Hematopoietic multipotent progenitor cell treated with erythropoietin and hydrocortisone succinate and interleukin-3 and kit ligand, for 4 days (in vitro differentiated cells): ENCODE measurements at places on chromosomes 4 and X.

DNA sequence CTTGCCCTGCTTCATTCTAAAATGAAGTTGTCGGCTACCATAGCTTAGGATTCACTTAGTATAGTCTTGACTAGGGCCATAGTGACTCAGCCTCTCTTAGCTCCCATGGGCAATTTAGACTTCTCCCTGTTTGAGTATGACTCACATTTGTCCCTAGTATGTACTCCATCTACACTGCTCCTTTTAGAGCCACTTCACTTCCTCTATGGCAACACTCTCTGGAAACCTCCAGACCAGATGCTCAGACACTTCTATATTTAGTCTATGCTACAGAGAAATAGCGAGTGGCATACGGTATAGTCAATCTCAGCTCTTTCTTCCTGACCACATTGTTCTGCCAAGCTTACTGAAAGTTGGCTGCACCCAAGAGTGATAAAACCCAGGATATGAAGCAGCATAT lies 11.2 kb downstream of the MEPE start:
- peak; percentile 47 for DNase-seq

DNA sequence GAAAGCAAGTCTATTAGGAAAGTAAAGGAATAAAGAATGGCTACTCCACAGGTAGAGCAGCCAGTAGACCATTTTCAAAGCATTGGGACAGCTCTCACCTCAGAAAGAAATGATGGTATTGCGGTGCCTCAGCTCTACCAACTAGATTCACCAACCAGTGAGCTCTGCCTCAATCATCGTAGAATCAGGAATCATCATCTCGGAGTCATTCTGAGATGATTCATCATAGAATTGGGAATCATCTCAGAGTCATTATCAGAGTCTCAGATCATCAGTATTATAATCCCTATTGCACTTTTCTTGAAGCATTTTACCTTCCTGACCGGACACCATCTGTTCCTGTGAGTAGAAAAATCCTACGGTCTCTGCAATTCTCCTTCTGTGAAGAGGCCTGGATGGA lies 17.5 kb upstream of the SAT1 start:
- no peak for DNase-seq

GRCh38 chrX:137198040-137198439 lies 164.2 kb upstream of the GPR101 start:
- no peak for DNase-seq

- no peak for DNase-seq
These were observed 18.5 kb downstream of the ZCCHC18 start for GRCh38 chrX:104130808-104131207.

DNA sequence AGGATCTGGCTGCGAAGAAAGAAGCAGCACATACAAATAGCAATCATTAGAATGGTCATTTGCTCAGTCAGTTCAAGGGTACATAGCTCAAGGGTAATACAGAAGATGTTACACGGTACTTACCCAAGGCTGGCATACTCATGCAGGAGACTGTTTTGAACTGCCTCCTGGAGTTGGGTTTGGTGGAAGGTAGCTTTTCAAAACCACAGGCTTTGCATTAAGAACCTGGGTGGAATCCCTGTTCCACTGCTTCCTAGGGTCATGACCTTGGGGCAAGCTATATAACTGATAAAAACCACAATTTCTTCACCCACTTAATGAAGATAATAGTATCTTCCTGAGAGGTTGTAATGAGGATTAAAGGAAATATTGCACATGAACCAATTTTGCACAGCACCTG lies 36.5 kb downstream of the TBC1D9 start:
- DNase-seq, result no peak

DNA sequence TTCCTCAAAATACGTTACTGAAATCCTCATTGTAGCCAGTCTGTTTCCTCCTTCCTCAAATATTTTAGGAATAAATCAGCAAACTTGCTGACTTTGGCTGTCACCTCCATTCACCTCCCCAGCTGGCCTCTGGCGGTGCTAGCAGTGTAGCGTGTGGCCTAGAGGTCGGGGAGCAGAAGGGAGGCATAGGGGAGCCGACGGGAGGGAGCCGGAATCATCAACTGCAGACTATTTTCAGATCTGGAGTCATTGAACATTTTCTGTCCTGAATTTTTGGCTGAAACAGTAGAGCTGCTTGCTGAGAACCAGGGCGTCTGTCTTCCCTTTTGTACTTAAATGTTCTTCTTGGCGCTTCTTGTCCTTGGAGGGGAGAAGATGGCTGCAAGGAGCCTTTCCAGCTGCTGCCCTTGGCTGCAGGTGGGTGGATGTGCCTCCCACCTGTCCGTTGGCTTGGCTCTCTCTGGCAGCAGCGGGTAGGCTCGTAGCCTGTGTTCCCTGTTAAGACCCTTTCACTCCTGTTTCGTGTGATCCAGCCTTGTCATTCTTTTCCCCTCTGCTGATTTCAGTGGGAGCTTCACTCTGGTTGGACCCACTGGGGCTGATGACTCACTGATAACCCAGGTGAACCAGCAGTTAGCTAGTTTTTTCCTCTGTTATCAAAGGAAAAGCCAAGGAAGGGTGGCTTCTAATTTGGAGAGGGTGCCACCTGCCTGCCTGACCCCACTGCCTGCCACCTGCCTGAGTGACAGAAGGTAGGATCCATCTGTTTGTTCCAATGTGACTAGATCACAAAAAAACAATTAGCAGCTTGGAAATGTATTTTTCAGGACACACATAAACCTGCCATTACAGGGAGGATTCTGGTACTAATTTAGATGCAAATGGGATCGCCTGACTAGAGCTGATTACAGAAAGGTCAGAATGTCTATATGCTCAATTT lies 135.9 kb downstream of the GATB start:
- DNase-seq, result no peak

DNA sequence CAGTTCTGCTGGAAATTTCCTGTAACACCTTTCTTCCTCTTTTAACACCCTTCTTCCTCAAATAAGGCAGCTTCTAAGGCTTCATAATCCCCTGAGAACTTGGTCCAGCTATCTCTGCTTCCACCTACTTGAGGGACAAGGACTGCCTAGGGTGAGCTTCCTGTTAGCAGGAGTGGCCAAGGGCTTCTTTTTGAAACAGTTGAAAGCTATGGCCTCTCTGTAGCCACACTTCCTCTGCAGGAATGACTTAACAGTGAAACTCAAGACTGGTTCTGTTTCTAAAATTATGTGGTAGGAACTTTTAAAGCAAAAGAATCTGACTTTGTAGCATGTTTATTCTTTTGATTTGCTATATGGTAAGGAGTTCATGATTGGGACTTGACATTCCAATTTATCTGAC lies 108.5 kb upstream of the WDR1 start:
- DNase-seq, result no peak

DNA sequence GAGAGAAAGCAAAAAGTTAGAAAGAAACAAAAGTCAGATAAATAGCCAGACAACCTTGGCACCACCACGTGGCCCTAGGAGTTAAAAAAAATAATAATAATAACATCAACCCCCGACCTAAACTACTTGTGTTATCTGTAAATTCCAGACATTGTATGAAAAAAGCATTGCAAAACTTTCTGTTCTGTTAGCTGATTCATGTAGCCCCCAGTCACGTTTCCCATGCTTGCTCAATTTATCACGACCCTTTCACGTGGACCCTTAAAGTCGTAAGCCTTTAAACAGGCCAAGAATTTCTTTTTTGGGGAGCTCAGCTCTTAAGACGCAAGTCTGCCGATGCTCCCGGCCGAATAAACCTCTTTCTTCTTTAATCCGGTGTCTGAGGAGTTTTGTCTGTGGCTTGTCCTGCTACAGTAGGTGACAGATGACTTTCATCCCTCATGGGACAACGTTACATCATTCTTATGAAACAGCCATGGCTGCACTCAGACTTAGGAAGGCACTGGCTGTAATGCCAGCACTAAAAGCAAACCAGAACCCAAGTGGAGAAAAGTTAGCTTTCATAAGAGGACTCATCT lies 520 bp downstream of the ACOX3 start:
- peak; percentile 66 for DNase-seq

- no peak for DNase-seq
These were observed 30.4 kb downstream of the FAT1 start for GRCh38 chr4:186693159-186693815.

DNA sequence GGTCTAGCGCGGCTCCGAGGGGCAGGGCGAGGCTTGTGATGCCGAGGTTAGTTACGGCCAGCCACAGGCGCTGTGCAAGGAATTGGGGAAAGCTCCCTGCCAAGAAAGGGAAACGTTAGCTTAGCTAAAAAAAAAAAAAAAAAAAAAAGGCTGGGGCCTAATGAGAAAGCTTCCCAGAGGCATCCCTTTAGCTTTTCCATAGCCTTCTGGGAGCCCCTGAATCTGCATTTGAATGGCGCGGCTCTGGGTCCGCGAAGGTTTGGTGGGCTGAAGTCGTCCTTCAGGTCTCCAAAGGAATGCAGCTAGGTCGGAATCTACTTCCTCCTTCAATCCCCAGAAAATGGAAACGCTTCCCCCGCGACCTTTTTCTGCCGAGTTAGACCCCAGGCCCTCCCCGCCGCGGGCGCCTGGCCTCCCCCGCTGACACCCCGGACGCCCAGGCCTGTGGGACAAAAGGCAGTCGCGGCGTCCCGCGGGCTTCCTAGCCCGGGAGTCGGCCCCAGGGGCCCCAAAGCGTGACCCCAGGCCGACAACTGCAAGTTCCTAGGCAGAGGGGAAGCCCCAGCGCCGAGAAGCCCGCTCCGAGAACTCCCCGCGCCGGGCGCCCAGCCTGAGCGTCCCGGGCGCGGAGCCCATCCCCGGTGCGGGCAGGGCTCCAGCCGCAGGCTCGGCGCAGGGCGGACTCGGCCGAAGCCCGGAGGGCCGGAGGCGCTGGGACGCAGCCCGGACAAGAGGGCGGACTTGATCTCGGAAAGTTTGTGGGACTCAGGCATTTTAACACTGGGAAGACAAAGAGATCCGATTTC lies 605 bp upstream of the FAT1 start:
- peak; percentile 22 for DNase-seq

DNA sequence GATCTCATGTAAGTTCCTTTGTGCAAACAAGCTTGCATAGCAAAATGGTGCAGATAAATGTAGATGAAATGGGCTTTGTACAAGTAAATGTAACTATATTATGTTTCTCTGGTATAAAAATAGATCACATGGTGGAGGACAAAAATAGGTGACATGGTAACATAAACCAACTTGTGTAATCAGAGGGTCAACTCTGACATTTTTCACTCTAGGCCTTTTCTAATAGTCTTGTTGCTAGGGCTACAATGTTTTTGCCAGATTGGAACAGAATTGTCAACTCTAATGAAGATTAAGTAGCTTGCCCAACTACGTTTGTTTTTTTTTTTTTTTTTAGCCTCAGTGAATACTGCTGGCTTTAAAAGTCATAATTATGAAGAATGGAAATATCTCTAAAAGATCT lies 11.5 kb downstream of the MAD2L1 start:
- no peak for DNase-seq

DNA sequence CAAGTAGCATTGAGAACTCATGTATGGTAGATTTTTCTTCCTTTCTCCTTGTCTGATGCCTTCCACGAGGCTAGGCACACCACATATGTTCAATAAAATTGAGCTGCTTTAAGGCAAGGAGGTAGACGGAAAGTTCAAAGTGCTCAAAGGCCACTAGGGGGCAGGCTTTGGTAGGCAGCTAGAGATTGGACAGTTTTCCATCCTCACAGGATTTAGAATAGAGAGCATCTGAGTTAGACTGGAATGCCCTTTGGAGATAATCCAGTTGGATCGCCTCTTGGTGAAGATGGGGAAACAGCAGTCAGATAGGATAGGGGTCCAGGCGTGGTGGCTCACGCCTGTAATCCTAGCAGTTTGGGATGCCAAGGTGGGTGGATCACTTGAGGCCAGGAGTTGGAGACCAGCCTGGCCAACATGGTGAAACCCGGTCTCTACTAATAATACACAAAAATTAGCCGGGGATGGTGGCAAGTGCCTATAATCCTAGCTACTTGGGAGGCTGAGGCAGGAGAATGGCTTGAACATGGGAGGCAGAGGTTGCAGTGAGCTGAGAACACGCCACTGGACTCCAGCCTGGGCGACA lies 30.4 kb downstream of the ELF4 start:
- DNase-seq, result peak; percentile 84

GRCh38 chr4:128308986-128309385 lies 21.4 kb upstream of the PGRMC2 start:
- DNase-seq, result no peak

GRCh38 chr4:17680559-17681280 lies 66.3 kb downstream of the MED28 start:
- no peak for DNase-seq

DNA sequence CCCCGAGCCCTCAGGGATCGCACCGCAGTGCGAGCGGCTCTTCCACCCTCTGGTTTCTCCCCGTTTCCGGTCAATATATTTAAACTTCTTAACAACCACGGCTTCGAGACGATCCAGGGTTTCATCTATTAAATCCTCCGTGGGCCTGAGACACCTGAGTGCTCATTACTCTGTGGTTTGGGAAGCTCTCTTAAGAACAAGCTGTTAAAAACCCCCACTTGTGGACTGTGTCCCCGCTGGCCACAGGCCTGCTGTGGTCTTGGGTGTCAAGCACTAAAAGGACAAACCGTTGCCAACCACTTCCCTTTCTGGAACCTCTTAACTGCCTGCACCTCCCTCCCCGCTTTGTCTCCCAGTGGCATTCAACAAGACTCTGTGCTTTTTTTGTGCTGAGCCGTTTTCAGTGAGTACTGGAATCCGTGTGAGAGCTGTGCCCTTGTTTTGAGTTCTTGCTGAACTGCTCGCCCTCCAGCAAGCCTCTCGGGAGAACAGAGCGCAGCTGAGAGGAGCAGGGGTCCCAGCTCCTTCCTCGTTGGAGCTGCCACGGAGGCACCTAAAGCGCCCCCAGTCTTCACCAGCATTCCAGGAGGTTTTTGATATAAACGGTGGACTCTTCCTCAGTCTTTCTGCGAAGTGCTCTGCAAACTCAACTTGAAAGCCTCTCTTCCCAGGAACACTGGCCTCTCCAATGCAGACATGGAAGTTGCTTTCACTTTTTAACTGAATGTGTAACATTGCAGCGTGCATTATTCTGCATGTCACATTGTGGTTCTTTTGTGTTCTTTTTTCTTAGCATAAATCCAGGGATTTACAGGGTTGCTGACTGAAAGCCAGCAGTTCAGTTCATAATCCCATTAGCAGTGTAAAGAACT lies 691 bp upstream of the IGFBP7 start:
- peak; percentile 98 for DNase-seq

- DNase-seq, result peak; percentile 19
These were observed 109.9 kb upstream of the FAM47C start for GRCh38 chrX:36898301-36898700.

GRCh38 chrX:42237956-42238355 lies 314.6 kb upstream of the CASK start:
- no peak for DNase-seq

GRCh38 chr4:114208574-114209151 lies 229.2 kb upstream of the ARSJ start:
- no peak for DNase-seq

- no peak for DNase-seq
These were observed 591.0 kb downstream of the ANKRD50 start for GRCh38 chr4:124121461-124121971.

- no peak for DNase-seq
These were observed 210.2 kb upstream of the GYPA start for GRCh38 chr4:144350706-144351105.

GRCh38 chr4:145216535-145216934 lies 36.1 kb upstream of the OTUD4 start:
- peak; percentile 53 for DNase-seq

DNA sequence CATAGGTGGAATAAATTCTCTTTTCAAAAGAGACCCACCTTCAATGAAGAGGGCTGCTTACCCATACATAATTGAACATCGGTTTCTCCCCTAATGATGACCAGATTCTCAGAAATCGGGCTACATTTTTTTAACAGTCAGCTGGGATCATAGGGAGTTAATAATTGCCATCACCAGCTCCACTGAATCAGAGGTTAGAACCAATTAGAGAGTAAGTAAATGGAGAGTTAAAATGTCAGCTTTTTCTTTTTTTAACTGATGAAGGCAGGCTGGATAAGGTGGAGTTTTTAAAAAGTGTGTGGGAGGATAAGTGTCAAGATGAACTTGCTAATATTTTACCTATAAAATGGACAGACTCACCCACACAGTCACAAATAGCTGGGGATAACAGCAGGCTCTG lies 584.5 kb upstream of the NR3C2 start:
- DNase-seq, result no peak
